ENCODE measurements at places on chromosomes 2 and 18. TPM values are rescaled to one million over a fixed set of nuclear protein-coding genes. Genes with fewer than 3 reads are reported as not detected.

The PIEZO2 gene
- polyA plus RNA-seq: 2.2 TPM

The MAP3K19 gene
- not detected for polyA plus RNA-seq

The HOXD8 gene
- not detected for polyA plus RNA-seq

The ZNF521 gene
- 30.2 TPM for polyA plus RNA-seq

The MC2R gene
- not detected for polyA plus RNA-seq

The MC4R gene
- 0.14 TPM for polyA plus RNA-seq

The TDRD15 gene
- not detected for polyA plus RNA-seq

The DNAH7 gene
- polyA plus RNA-seq: 0.16 TPM

The TRAK2 gene
- polyA plus RNA-seq: 13.1 TPM

The SLC9A4 gene
- not detected for polyA plus RNA-seq

The CRYGD gene
- not detected for polyA plus RNA-seq

The ARHGAP15 gene
- not detected for polyA plus RNA-seq

The GTF2A1L gene
- polyA plus RNA-seq: not detected

The KYNU gene
- 0.75 TPM for polyA plus RNA-seq

The SCG2 gene
- polyA plus RNA-seq: 0.46 TPM

The CGREF1 gene
- 1.3 TPM for polyA plus RNA-seq

The UGT1A8 gene
- not detected for polyA plus RNA-seq

The NCOA1 gene
- 6.7 TPM for polyA plus RNA-seq

The SNTG2 gene
- polyA plus RNA-seq: 0.17 TPM

The FMNL2 gene
- 8.5 TPM for polyA plus RNA-seq

The BCL11A gene
- 1.0 TPM for polyA plus RNA-seq

The SPC25 gene
- 7.1 TPM for polyA plus RNA-seq

The IGFBP2 gene
- polyA plus RNA-seq: 236 TPM

All from IMR-90 (cell line).